ENCODE measurements at places on chromosomes 7 and 10. TPM values are rescaled to one million over a fixed set of nuclear protein-coding genes. Genes with fewer than 3 reads are reported as not detected.

GRCh38 chr10:49649294-49649693 lies 30.2 kb upstream of the C10orf53 start:
- DNase-seq: peak; percentile 30

GRCh38 chr10:69201045-69201444 lies 19.1 kb upstream of the HKDC1 start:
- DNase-seq: no peak

- DNase-seq: no peak
These were observed 3.4 kb upstream of the PPP2R2D start for GRCh38 chr10:131897297-131897899.

ELN gene
- not detected for total RNA-seq

GRCh38 chr7:151648429-151648828 lies 128.7 kb upstream of the RHEB start:
- DNase-seq: no peak

DNA sequence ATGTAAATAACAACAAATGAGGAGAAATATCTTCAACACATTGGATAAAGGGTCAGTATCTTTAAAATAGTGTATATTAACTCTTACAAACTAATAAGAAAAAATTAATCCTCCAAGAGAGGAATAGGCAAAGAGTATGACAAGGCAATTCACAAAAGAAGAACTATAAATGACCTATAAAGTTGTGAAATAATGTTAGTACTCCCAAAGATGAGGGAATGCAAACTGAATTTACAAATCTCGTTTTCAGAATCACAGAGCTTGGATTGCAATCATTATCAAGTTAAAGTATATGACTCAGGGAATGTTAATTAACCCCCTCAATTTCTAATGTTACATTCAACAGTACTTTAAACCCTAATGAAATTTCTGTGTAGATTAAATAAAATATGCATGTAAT lies 87.3 kb upstream of the TARP start:
- no peak for DNase-seq

GRCh38 chr10:16597656-16598055 lies 76.0 kb upstream of the C1QL3 start:
- DNase-seq: no peak

GRCh38 chr7:28920424-28920823 lies 37.7 kb downstream of the TRIL start:
- no peak for DNase-seq

LHFPL3 gene
- not detected for total RNA-seq

DNA sequence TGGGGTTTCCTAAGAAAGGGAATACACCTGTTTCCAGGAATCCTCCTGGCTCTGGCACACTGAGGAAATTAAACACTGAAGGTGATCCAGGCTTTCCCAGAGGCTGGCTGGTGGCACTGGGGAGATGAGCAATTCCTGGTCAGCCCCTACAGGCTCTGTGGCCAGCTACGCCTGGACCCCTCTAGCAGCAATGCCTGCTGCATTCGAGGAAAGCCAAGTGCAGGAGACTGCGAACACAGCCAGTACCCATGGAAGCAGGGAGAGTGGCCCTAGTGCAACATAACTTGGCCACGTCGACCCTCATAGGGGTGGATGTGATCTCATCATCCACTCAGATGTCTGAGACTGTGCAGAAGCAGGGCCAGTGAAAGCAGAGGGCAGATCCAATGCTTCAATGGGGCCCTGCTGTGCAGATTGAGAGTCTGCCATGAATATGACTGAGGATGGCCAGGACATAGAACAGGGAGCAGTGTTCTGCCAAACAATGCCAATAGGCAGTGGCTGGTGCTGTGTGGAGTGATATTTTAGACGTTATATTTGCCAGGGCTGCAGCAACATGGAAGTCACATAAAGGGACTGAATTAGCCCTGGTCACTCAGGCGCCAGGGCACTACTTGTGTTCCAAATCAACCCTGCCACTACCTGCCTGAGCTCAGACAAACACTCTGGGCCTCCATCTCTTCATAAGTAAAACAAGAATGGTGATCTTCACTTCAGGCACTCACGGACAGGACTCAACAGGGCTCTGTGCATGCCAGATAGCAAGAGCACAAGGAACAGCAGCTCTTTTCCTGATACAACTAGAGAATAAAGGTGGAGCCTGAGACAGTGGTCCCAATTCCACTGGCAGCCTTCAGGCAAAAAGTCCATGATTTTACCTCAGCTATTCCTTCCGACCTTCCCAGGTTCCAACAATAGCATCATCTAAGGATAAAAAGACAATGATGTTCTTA lies 2.4 kb downstream of the ZNF488 start:
- DNase-seq: no peak

DNA sequence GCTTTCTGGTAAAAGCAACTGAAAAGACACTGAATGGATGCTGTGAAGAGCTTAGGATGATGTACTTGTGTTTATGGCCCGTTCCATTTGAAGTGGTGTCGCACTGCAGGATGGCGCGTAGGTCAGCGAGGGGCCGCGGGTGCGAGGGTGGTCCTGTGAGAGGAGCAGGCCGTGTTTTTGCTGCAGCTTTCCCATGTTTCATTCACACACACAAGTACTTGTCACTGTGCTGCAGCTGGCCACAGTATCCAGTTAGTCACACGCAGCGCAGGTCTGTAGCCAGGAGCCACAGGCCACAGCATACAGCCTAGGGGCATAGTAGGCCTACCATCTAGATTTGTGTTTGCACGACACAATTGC lies 23.2 kb downstream of the WIPI2 start:
- DNase-seq: no peak

CDK14 gene
- 0.49 TPM for total RNA-seq

TAC1 gene
- total RNA-seq: 3.0 TPM

GRCh38 chr10:83545901-83546391 lies 593.4 kb upstream of the GHITM start:
- no peak for DNase-seq

DNA sequence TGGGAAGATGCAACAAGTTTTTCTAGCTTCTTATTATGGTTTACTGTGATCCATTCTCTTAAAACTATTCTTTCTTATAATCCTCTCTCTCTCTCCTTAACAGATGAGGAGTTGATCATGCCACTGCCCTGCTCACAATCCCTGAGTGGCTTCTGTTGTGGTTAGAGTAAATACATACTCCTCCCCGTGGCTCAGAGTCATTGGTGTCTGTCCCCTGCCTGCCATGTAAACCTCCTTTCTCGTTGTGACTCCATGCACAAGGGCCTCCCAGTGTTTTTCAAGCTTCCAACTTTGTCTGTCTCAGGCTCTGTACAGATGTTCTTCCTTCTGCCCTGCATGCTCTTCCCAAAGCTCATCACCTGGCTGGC lies 20.4 kb downstream of the CCNY start:
- DNase-seq: peak; percentile 43

DNA sequence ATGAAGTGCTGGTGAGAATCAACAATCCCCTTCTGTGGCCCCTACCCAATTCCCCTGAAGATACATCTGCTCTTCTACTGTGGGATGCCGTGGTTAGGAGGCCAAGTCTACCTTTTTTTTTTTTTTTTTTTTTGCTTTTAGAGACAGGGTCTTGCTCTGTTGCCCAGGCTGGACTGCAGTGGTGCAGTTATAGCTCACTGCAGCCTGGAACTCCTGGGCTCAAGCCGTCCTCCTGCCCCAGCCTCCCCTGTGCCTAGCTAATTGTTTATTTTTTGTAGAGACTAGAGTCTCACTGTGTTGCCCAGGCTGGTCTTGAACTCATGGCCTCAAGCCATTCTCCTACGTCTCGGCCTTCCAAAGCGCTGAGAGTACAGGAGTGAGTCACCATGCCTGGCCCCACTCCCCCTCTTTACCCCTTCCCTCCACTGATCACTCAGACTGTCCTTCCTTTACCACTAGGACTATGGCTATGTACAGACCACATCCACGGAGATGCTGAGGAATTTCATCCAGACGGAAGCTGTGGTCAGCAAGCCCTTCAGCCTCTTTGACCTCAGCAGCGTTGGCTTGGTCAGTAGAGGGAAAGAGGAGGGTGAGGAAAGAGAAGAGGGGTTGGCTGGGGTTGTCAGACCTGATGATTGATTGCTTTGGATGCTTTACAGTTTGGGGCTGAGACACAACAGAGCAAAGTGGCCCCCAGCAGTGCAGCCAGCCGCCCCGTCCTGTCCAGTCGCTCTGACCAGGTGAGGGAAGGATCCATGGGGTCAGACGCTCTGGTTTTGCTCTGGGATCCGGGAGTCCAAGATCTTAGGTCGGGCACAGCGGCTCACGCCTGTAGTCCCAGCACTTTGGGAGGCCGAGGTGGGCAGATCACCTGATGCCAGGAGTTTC lies 1.8 kb downstream of the AP4M1 start:
- DNase-seq: no peak

- no peak for DNase-seq
These were observed 1090.8 kb upstream of the CELF2 start for GRCh38 chr10:9926881-9927280.

MACROH2A2 gene
- 8.4 TPM for total RNA-seq

UTF1 gene
- not detected for total RNA-seq

DNA sequence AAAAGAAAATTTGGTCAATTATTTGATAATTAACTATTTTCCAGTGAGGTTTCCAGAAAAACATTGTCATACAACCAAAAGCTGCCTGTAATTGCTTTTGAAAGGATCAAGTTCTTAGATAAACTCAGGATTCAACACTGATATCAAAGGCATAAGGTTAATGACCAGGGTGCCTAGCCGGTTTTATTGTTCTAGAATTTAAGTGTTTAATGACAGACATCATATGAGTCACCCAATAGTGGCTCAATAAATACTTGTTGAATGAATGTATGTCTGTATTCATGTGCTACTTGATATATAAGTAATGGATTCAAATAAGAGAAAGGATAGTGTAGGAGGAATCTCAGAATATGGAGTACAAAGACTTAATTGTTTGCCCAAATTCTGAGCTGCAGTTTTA lies 196.1 kb upstream of the LRGUK start:
- no peak for DNase-seq

DNA sequence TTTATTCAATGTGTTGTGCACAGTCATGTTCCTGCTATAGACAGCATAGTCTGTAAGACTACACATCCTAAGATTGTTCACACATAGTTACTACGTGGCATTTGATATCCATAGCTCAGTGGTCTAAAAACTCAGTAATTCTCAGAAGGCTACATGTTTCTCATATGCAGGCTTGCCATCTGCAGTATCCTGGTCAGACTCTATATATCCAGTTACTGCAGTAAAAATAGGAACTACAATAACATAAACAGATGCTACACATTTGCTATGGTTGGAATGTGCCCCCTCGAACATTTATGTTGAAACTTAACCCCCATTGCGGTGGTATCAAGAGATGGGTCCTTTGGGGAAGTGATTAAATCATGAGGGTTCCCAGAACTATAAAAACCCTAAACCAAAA lies 1377.8 kb upstream of the LRRTM3 start:
- no peak for DNase-seq

CADPS2 gene
- total RNA-seq: not detected

ARHGAP19 gene
- 62.2 TPM for total RNA-seq

AEBP1 gene
- total RNA-seq: 18.4 TPM

BNIP3 gene
- total RNA-seq: 31.3 TPM

NKX1-2 gene
- total RNA-seq: not detected

- no peak for DNase-seq
These were observed 757.0 kb upstream of the C7orf33 start for GRCh38 chr7:147833557-147833956.

DNA sequence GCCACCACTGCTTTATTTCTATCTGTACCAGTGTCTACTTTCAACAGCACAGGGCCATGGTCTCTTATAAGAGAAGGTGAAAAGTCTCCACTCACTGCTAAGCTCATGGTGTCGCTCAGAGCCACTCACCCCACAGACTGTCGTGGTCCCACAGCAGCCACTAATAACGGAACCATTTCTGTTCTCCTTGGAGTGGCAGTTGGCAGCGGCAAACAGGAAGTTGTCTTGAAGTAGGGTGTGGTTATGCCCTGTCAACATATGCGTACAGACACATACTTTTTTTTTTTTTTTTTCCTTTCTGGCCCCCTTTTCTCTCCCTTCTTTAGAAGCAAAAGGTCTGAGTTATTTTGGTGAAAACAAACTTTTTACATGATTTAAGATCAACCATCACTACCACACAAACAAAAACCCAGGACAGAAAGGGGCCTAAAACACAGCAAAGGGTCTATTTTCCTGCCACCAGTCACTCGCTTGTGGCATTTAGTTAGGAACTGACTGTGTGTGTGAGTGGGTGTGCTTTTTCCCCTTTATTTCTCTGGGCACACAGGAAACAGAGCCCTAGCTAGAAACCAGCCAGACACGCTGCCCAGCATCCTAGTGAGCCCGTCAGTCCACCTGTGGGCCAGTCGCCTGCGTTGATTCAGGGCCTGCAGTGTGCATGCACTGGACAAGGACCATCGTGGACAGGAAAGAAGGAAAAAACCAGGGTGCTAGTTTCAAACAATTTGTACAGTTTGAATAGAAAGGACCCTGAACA lies 96.7 kb upstream of the EFCAB10 start:
- DNase-seq: peak; percentile 70

- no peak for DNase-seq
These were observed 54.4 kb upstream of the SEC61G start for GRCh38 chr7:54813398-54813797.

EN2 gene
- not detected for total RNA-seq

ATOH7 gene
- not detected for total RNA-seq

GRCh38 chr7:112701456-112701855 lies 88.7 kb downstream of the TMEM168 start:
- DNase-seq: no peak

ARF5 gene
- 114 TPM for total RNA-seq

KCND2 gene
- total RNA-seq: not detected

- no peak for DNase-seq
These were observed 67.4 kb downstream of the ZNF438 start for GRCh38 chr10:30963992-30964930.

- no peak for DNase-seq
These were observed 51.6 kb downstream of the NUDCD3 start for GRCh38 chr7:44438816-44439215.

GRCh38 chr10:5628451-5629302 lies 37.7 kb downstream of the ASB13 start:
- peak; percentile 27 for DNase-seq

DNA sequence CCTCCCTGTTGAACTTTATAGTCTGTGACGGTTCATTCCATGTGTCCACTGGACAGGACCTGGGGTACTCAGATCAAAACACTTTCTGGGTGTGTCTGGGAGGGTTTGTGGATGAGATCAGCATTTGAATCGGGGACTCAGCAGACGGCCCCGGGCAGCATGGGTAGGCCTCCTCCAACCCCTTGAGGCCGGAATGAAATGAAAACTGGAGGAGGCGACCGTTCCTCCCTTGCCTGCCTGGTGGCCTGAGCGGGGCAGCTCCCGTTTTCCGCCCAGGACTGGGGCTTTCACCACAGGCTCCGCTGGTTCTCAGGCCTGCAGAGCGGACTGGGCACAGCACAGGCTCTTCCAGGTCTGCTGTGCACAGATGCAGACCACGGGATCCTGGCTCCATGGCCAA lies 247.7 kb downstream of the MAD1L1 start:
- no peak for DNase-seq

DNA sequence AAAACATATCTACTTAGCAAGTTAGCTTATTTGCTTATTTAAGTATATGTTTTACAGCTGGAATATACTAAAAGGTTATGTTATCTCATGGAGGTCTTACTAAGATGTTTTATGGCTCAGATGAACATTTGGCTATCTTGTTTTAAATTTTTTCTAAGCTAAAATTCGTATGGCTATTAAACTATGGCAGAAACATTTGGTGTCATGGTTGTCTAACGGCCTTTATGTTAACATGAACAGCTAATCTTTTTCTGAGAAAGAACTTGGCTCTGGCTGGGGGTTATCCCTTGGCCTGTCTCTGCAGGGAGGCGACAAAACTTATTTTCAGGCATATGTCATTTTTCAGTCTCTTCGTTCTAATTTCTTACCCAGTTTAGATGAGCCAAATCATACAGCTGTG lies 101.5 kb upstream of the MTPN start:
- DNase-seq: no peak

All from activated T-cell treated with anti-CD3 and anti-CD28 coated beads, Interleukin-2, amount 50 U/mL, for 72 hours (primary cell).